Natural killer cell (primary cell): ENCODE measurements at places on chromosomes 2 and 18.

GRCh38 chr18:76212960-76213359, 282.1 kb downstream of the ZNF516 start:
- DNase-seq: peak; percentile 47

- no peak for DNase-seq
Measured at GRCh38 chr2:108236676-108237335, 3.0 kb upstream of the SULT1C3 start.

- no peak for DNase-seq
Measured at GRCh38 chr2:190533175-190533967, 1.2 kb downstream of the NEMP2 start.

DNA sequence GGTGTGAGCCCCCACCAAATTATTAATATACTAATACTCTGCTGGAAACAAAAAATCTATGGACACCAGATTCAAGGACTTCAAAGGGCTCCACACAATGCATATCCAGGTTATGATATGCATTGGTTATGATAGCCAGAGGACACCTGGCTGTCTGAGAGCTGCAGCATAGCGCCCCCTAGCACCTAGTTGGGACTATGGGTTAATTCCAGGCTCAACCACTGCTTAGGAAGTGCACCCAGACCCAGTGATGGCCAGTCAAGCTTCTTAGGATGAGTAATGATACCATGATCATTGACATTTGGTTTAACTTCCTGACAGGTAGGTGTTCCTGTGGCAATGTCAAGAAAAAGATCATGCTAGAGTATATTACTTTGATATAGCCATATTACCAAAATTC, 3.8 kb upstream of the FRZB start:
- DNase-seq: no peak

DNA sequence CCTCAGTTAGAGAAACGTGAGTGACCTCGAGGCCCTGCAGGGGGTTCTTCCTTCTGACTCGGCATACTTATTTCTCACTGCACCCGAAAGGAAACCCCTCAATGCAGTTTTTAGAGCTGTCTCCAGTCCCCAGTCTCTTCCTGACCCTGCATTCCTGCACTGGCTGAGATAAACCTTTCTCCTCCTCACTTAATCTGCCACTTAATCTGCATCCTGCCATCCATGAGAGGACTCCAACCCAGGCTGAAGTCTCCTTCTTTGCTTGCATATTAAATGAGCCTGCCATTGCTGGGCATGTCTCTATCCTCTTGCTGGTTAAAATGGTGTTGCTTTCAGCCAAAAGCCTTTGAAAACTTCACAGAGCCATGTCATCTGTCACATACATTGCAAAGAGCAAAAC, 125.6 kb upstream of the GATA6 start:
- no peak for DNase-seq

DNA sequence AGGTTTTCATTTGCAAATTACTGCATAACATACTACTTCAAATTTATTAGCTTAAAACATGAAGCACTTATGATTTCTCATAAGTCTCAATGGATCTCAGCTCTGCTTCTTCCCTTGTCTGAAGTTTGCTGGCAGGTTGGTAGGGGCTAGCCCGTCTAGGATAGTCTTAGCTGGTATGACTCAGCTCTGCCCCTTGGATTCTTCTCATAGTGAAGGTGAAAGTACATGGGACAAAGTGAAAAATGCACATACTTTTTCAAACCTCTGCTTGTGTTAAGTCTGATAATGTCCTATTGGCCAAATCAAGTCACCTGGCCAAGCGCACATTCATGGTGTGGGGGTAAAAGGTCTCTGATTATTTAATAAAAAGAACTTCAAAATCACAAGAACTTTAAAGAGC, 184.8 kb upstream of the VWC2L start:
- no peak for DNase-seq

- no peak for DNase-seq
Measured at GRCh38 chr2:7405861-7406715, 488.9 kb downstream of the RNF144A start.
